ENCODE measurements at places on chromosomes 2 and 18.
A peak's percentile ranks its signal among the peaks of the same experiment; 100 is the strongest.

DNA sequence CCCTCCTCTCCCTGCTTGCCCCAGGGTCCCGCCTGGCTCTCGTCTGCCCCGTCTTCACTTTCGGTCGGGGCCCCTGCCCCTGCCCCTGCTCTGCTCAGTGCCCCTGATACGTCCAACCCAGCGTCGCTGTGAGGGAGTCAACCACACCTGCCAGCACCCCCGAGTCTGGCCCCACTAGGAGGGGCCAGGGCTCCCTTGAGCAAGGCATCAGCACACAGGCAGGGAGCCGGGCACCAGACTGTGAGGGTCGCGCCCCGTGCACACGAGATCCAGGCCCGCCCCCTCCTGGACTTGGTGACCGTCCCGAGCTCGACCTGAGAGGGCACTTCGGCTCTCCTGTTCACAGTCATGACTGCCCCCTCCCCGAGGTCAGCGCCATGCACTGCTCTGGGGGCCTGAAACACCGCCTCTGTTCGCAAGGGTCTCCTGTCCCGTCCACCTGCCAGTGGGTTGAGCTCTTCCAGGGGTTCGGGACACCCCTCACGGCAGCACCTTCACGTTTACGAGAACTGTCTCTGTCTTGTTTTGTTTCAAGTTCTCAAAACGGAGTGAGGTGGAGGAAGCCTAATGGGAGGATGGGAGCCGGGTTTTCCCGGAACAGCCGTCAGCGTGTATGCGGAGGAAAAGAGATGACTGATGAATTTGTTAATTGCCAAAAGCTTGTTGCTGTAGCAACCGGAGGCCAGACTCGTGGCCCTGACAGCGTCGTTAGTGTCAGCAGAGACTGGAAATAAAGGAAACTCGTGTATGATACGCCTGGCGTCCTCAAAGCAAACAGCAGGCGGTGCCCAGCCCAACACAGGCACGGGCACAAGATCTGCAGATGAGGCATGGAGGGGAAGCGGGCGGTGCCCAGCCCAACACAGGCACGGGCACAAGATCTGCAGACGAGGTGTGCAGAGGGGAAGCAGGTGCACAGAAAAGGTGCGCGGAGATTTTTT is 48.2 kb upstream of the KCNG2 start:
- no peak for DNase-seq

DNA sequence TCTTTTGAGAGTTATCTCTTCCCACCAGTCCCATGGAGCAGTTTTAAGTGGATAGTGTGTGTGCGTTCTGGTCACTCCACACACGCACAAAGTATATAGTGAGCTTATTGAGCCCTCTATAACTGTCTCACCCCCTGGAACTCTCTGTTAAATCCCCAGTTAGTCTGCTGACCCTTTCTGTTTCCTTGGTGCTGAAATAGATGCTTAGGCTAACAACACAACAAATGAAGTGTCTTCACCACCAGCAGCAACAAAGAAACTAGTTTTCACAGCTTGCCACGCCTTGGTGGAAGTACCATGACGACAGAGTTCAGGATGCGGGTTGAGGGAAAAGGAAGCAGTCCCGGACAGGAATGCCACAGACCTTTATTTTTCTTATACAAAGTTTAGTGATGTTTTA is 203.5 kb upstream of the TMEFF2 start:
- DNase-seq, result no peak

- no peak for DNase-seq
Observed at GRCh38 chr18:55007602-55008001, 48.3 kb upstream of the CCDC68 start.

GRCh38 chr2:63639344-63639743 is 50.6 kb downstream of the MDH1 start:
- DNase-seq, result no peak

GRCh38 chr2:58788402-58788801 is 547.3 kb upstream of the FANCL start:
- DNase-seq, result no peak

DNA sequence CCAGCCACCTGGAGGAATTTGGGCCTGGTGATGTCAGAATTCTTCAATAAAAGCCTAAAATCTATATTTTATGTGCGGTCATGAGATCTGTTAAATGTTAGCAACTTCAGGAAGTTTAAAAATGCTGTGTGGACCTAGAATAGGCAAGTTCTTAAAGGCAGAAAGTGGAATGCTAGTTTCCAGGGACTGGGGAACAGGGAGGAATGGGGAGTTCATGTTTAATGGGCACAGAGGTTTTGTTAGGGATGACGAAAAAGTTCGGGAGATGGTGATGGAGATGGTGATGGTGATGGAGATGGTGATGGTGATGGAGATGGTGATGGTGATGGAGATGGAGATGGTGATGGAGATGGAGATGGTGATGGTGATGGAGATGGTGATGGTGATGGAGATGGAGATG is 9.2 kb downstream of the TYMS start:
- DNase-seq, result no peak

GRCh38 chr18:23723121-23723520 is 33.9 kb downstream of the LAMA3 start:
- DNase-seq, result no peak

GRCh38 chr2:88318071-88318955 is 134.2 kb downstream of the FOXI3 start:
- no peak for DNase-seq

GRCh38 chr2:182164686-182165085 is 179.0 kb downstream of the PPP1R1C start:
- no peak for DNase-seq

DNA sequence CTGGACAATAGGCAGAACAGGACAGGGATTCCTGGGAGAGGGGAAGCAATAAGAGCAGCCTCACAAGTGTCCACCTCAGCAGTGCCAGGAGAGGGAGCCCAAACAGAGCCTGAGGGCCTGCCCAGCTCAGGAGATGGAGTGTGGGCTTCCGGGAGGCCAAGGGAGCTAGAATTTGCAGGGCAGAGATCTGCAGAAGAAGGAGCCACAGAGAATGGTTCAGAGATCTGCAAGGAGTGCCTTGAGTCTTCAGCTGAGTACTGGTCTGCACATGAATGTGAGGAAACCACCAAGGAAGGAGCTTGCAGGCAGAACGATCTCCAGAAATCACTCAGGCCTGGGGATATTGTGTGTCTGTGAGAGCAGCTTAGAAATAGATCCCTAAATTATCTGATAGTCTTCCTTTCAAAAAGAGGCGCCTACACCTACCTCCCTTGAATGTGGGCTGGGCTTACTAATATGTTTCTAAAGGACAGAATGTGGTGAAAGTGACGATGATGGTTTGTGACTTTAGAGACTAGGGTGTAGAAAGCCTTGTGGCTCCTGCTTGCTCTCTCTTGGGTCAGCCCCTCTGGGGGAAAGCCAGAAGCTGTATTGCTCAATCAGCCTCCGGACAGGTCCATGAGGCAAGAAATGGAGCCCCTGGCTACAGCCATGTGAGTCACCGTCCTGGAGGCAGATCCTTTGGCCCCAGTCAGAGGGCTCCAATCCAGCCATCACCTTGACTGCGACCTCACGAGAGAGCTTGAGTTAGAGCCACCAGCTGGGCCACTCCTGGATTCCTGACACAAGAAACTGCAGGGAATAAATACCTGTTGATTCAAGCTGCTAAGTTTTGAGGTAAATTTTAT is 7.6 kb upstream of the LPIN1 start:
- DNase-seq, result peak; percentile 44

- DNase-seq, result no peak
Observed at GRCh38 chr2:158735822-158736580, 59.1 kb upstream of the DAPL1 start.

GRCh38 chr2:205245652-205246051 is 436.6 kb upstream of the NRP2 start:
- no peak for DNase-seq

DNA sequence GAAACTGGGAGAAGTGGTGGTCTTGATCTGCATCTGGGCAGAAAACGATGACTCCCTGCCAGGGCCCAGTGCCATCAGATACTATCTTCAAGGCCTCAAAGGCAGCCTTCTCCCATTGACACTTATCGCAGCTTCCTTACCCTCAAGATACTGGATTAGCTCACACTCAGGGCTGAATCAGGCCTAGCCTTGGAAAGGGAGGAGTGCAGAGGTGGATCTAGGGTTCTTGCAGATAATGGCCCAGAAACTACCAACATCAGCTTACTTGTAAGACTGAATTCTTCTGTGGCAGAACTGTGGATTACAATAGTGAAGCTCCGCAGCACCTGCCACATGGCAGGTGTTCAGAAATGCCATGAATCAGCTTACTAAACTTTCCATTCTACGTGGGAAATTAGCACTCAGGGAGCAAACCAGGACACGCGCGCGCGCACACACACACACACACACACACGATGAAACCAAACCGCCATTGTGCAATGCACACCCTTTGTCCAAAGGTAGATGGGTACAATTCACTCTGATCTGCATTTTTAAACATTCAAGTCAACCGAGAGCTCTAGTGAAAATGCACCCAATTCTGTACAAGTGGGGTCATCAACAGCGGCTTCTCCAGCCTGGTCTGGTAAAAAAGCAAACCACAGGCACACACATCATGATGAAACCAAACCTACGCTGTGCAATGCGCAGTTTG is 26.3 kb upstream of the TMEM182 start:
- peak; percentile 72 for DNase-seq

DNA sequence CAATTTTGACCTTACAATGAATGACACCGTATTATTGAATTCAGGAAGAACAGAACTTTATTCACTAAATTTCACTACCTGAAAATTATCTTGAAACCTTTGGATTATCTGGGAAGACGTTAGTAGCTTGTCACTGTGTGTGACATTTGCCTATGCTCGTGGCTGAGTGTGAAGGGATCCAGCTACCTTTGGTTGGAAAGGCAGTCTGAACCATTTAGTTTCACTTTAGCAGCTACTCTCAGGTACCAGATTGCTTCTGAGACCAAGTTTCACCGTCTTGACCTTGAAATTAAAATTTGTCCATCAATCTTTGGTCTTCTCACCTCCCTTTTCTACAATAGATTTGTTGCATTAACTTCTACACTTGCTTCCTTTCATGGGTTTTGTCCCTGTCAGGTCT is 637.5 kb downstream of the MBD2 start:
- DNase-seq, result no peak

GRCh38 chr2:149056541-149057255 is 18.2 kb downstream of the LYPD6B start:
- DNase-seq, result no peak

DNA sequence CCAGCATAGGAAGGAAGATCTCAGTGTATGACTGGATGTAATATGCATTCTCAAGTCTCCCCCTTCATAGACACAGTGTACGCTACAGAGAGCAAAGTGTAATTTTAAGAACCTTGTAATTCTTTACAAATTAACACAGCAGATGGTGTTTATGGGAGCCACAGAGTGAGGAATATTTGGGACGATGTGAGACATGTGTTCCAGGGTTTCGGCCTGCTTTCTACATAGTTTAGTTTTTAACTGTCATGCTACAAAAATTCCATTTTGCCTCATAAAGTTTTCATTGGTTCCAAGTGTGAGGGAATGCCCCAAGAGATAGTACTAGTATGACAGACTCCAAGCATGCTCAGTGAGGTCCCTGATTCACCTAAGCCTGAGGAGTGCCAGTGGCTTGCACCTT is 76.2 kb upstream of the LRRTM1 start:
- no peak for DNase-seq

GRCh38 chr18:11726556-11726955 is 37.5 kb downstream of the GNAL start:
- DNase-seq, result no peak

- peak; percentile 37 for DNase-seq
Observed at GRCh38 chr2:35963824-35964223, 391.8 kb upstream of the CRIM1 start.

DNA sequence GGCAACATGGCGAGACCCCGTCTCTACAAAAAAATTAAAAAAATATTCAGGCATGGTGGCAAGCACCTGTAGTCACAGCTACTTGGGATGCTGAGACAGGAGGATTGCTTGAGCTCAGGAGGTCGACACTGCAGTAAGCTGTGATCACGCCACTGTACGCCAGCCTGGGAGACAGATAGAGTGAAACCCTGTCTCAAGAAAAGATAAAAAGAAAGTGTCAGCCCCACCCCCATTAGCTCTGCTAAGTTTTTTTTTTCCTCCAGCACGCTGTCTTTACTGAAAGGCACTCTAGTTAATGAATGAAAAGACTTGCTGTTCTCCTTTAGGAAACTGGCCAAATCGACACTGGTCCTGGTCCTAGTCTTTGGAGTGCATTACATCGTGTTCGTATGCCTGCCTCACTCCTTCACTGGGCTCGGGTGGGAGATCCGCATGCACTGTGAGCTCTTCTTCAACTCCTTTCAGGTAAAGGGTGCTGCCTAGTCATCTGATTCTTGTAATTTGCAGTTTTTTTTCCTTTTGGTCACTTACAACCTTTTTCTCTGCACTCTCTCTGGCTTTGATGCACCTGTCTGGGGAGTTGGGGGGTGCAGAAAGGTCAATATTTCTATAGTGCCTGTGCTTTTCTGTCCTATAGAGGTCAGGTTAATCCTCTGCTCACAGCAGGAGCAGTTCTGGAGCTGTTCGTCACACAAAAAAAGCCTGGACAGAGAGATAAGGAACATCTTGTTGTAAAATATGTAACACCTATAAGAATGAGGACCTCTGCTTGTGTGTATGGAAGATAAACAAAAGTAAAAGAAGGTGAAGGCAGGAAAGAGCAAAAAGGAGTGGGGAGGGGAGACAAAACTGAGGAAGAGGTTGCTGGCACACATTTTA is 82.3 kb downstream of the PTH2R start:
- no peak for DNase-seq

DNA sequence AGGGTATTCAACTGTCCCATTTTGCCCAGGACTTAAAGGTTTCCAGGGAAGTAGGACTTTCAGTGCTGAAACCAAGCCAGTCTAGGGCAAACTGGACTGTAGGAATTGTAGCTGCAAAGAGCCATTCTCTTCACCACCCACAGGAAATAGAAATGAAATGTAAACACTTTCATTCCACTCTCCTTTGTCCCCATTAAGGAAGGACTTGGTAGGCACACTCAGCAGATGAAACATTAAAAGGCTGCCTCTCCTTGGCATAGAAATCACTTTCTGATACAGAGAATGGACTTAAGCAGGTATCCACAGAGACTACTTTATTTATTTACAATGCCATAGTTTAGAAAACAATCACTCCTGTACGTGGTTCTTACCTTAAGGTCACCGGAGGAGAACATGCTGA is 102.9 kb upstream of the CCDC195 start:
- DNase-seq, result peak; percentile 22

- DNase-seq, result no peak
Observed at GRCh38 chr2:219299372-219299760, 9.8 kb downstream of the PTPRN start.

DNA sequence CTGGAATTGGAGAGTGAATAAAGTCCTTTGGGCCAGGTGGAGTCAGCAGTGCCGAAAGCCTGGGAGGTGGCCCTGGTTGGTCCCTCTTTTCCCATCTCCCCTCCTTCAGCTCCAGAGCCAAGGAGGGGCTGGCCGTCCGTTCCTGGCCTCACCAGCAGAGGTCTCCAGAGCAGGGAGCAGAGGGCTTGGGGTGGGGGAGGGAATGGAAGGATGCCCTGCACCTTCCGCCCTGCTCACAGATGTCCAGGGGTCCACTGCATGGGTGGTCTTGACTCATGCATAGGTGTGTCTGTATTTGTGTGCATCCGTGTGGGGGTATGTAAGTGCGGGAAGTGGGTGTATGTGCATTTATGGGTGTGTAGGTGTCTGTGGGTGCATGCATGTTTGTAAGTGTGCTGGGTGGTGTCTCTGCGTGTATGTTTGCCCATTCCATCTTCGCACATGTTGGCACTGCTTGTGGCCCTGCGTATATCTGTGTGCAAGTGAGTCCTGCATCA is 201.8 kb downstream of the ZFP36L2 start:
- peak; percentile 21 for DNase-seq

Measured in NCI-H146 (cell line).